Heart right ventricle (tissue), 16 donors: ENCODE measurements at places on chromosomes 3 and 15.

- no peak for DNase-seq
Measured at GRCh38 chr15:91795235-91795634, 58.3 kb upstream of the SLCO3A1 start.

DNA sequence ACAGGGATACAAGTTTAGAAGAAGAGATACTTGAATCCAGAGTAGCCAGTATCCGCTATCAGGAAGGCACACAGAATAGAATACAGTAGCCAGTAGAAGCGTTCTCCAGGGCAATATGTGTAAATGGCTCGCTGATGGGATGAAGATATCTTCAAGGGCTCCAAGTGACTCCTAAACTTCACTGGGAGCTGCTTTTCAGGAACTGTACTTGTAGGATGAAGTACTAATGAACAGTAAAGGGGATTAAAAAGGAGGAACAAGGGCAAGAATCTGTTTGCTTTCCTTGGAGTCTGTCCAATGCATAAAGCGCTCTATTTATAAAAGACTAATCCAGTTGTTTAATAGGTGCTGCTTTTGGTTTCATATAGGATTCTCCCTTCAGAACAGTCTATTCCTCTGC lies 78.4 kb downstream of the THRB start:
- DNase-seq: no peak

DNA sequence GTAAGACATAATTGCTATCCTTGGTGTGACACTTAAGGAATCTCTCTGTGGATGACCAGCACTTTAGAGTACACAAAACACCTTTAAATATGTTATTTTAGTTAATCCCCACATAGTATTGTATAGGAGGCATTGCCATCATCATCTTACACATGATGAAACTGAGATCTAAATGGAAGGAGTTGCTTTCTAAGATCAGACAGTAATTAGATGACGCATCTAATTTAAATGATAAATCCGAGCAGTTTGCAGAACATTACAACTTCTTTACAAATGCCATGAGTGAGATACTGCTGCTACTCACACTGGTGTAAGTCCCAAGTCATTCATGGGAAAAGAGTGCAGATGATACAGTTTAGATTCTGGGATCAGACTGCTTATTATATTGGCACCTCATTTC lies 431.9 kb downstream of the MFSD1 start:
- no peak for DNase-seq

DNA sequence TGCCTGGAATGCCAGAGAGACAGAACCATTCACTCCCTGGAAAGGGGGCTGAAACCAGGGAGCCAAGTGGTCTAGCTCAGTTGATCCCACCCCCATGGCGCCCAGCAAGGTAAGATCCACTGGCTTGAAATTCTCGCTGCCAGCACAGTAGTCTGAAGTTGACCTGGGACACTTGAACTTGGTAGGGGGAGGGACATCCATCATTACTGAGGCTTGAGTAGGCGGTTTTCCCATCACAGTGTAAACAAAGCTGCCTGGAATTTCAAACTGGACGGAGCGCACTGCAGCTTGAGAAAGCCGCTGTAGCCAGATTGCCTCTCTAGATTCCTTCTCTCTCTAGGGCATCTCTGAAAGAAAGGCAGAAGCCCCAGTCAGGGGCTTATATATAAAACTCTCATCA lies 310.7 kb upstream of the DPPA4 start:
- DNase-seq: no peak

DNA sequence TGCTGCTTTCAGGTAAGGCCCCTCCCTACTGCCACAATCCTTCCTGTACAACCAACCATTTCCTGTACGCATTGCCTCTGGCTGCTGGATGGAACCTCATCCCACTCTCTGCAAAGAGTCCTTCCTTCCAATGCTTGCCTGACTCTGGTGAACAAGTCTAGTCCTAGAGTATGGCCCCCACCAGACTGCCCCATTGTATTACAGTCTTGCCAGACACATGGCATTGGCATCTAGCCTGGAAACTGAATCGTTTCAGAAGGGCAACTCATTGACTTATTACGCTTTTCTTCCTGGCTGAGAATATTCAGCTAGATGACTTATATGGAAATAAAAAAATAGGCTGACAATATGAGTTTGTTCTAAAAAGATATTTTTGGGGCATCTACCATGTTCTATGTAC lies 170.3 kb downstream of the SUCLG2 start:
- DNase-seq: no peak

- no peak for DNase-seq
Measured at GRCh38 chr3:99721633-99722007, 83.2 kb downstream of the COL8A1 start.

DNA sequence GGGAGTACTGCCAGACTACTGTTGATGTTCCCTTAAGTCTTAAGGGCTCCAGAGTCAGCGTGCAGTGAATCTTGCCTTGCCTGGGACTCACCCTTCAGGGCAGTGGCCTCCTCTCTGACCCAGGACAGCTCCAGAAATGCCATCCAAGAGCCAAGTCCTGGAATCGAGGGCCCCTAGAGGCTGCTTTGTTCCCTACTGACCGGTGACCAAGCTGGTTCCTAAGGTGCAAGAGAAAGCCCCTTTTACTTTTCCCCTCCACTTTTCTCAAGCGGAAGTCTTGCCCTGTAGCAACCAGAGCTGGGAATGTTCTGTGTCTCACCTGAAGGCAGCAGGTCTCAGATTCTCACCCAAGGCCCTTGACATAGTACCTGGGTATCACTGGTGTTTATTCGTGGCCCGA lies 238.0 kb downstream of the DOCK3 start:
- DNase-seq: no peak

GRCh38 chr15:85756411-85757072 lies 38.2 kb downstream of the KLHL25 start:
- no peak for DNase-seq

- no peak for DNase-seq
Measured at GRCh38 chr15:61613729-61614128, 384.6 kb upstream of the RORA start.

GRCh38 chr3:20406611-20407011 lies 220.6 kb upstream of the SGO1 start:
- peak; percentile 3 for DNase-seq

DNA sequence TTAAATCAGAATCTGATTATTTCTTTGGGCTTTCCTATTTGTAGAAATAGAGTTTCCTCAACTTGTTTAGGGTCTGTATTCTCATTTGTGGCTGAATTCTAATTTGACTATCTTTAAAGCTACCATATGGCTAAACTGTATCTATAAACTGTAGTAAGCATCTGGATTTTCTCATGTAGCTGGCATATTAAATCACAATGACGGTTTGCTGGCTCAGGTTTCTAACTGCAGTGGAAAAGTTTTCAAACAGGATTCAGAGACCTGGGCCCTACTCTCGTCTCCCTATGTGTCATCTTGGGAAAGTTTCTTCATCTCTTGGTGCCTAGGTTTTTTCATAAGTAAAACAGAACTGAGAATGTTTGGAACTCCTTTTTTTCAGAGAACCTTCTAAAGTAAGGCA lies 68.3 kb downstream of the GALK2 start:
- peak; percentile 16 for DNase-seq

DNA sequence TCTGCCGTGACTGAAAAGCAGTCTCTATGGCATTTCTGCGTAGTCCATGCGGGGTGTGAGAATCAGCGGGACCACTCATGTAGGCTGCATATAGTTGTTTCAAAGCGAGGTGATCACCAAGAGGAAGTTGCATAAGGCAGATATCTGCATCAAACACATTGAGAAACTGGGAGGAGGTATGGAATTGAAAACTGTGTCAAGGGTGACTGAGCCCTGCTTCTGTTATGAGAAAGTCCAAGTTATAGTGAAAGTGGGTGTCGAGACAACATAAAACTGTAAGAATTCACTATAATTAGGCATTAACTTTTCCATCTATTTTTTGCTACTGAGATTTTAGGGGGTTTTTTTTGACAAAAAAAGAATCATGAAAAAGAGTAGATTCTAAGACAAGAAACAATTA lies 109.3 kb downstream of the ZIC1 start:
- no peak for DNase-seq

- no peak for DNase-seq
Measured at GRCh38 chr3:86381247-86381646, 609.7 kb downstream of the VGLL3 start.

GRCh38 chr15:69493406-69493805 lies 40.8 kb downstream of the RPLP1 start:
- no peak for DNase-seq

GRCh38 chr3:43489930-43490329 lies 131.9 kb downstream of the ANO10 start:
- DNase-seq: no peak

DNA sequence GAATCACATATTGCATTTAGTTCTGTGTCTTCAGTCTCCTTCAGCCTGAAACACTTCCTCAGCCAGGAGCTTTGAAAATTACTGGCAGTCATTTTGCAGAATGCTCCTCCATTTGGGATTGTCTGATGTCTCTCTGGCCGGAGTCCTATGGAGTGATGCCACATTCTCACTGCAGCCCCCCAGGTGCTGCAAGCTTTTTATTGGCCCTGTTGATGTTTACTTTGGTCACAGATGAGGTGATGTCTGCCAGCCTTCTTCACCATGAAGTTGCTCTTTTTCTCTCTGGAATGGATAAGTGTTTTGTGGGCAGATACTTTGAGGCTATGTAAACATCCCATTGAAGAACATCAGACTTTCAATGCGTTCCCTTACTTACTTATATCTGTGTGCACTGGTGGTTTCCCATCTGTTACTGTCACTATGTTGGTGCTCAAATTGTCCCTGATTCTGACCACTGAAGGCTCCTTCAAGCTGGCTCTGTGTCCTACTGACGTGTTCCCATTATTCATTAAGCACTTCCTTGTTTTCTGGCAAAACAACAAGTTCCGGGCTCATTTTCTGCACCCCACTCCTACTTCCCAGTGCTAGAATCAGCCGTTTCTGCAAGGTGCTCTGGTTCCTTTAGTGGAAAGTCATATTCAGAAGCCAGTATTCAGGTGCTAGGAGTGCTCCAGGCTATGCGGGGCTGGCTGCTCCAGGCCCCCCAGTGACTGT lies 1.4 kb upstream of the CLEC3B start:
- DNase-seq: peak; percentile 56

DNA sequence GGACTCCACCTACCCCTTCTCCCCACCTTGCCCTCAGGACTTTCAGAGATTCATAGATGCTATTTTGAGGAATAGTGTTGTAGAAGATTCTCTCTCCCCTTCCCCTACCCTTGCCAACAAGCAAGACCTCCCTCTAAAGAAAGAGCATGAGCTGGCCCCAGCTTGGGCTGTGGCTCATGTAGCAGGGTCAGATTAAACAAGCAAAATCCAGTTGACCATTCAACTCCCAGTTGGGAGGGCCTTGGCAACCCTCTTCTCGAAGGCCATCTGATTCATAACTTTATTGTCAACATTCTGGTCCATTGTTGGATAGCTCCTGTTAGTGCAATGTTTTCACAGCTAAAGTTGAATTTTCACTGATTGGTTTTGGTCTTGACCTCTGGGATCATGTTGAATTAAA lies 41.1 kb downstream of the TNFAIP8L3 start:
- no peak for DNase-seq

DNA sequence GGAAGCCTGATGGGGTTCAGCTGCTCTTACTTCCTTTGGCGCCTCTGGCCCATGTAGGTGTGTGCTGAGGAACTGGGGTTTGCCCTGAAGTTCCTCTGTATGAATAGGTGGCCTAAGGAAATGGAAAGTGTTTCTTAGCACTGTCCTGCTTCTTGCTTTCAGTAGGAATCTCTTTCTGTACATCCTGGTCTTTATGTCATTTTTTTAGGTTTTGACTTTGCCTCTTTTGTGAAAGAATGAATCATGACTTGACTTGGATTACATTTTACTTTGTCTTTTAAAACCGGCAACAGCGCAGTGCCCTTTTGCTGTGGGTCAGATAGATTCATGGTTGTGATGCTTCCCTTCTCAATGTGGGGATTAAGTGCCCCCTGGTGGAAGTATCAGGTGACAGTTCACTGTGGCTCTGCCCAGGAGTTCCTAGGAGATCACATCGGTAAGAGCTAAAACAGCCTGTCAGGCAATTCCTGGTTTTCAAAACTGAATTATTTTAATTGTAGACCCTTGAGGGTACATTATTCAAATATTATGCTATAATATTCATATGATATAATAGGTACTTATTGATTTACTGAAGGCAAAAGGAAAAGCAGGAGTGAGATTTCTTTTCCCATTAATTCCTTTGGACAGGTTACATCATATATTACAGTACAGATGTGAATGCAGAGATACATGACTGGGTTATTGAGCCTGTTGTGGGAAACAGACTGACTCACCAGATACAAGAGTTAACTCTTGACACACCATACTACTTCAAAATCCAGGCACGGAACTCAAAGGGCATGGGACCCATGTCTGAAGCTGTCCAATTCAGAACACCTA lies 95.4 kb downstream of the HCN4 start:
- DNase-seq: peak; percentile 51

DNA sequence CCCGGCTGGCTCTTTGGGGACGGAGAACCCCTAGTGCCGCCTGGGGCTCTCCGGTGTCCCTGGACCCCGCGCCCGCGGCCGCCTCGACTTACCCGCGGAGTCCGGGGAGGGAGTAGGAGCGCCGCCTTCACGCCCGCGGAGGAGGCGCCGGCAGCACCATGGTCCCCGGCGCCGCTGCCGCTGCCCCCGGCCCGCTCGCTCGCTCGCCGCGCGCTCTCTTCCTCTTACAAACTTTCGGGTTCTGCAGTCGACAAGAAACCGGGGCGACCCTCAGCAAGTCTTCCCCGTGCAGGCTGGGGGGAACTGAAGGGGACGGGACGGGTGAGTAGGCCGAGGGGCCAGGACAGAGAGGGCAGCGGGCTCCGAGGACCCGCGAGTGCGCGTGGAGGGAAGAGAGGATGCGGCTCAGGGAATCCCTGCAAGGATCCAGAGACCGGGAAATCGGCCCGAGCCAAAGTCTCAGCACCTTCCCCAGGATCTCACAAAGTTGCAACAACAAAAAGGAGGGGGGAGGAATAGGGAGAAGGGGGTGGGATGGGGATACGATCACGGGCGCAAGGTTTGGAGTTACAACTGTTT lies 2.0 kb downstream of the FOXP1 start:
- peak; percentile 34 for DNase-seq

DNA sequence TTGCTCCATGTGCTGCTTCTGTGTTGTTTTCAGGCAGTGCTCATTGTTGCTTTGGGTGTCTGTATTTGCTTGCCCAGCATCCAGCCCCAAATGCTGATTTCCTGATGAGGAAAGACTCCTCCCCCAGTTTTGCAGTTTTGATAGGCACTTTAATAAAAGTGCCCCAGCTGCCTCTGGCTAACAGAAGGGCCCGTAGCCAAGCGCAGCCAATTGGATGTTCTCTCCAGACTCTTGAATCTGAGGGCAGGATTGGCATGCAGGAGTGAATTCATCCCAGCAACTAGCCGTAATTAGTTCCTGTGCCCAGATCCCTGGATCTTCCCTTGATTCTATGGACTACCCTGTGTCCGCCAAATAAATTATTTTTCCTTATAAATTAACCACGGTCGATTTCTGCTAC lies 14.8 kb upstream of the SEMA5B start:
- peak; percentile 29 for DNase-seq
